ENCODE measurements at places on chromosomes 5 and 9.

GRCh38 chr5:137278476-137278875 lies 220.7 kb downstream of the SPOCK1 start:
- DNase-seq = no peak

DNA sequence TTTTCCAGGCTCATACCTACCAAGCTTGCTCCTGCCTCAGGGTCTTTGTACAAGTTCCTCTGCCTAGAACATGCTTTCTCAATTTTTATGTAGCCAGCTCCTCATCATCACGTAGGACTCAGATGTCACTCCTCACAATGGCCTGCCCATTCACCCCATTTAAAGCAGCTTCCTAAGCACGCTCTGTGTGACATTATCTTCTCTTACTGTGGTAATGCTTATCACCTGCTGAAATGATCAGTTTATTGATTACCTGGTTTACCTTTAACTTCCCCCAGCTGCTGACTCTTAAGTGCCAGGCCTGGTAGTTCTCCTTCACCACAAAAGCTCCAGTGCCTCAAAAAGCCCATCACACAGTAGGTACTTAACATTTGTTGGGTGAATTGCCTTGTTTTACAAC lies 13.6 kb downstream of the FUBP3 start:
- no peak for DNase-seq

DNA sequence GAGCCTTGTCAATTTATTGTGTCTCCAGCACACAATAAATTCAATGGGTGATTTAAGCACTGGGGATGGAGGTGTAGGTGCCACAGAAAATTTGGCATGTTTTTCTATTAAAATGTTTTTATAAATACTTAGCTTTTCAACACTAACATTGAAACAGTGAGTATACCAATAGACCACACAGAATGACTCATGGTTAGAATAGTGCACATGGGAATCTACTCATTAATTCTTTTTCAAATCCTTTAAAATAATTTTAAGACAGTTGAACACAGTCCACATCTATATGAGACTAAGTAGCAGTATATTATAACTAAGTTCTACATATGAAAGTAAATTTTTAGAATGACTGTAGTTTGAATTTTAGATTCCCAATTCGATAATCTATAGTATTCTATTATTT lies 67.1 kb downstream of the LNPEP start:
- DNase-seq = no peak

DNA sequence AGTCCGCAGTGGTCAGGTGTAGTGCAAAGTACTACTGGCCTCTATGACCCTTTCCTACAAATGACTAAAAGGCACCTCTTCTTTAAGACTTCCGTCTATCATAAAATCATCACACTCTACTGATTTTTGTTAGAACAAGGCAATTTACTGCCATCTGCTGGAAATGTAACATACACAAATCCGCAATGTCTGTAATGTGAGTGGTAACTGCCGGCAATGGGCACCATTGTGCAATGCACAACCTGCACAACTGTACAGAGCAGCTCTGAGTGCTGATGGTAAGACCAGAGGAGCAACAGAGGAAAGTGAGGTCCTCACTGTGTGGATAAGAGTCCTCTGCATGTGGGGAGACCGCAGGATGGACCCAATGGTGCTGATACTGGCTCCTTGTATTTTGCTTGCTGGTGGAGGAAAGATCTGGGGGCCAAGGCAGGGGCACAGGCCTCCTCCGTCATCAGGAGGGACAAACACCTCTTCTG lies 103.7 kb downstream of the ATPSCKMT start:
- DNase-seq = peak; percentile 6

DNA sequence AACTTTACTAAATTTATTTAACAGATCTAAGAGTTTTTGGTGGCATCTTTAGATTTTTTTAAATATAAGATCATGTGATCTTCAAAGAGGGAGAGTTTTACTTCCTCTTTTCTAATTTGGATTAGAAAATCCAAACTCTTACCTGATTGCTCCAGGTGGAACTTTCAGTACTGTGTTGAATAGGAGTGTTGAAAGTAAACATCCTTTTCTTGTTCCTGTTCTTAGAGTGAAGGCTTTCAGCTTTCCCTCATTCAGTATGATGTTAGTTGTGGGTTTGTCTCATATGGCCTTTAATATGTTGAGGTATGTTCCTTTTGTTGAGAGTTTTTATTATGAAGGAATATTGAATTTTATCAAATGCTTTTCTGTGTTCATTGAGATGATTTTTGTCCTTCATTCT lies 650.0 kb upstream of the SGCD start:
- DNase-seq = no peak

All from skeletal muscle cell (primary cell).